G401 (cell line): ENCODE measurements at places on chromosomes 16 and 17. TPM values are rescaled to one million over a fixed set of nuclear protein-coding genes. Genes with fewer than 3 reads are reported as not detected.
A peak's percentile ranks its signal among the peaks of the same experiment; 100 is the strongest.

DNA sequence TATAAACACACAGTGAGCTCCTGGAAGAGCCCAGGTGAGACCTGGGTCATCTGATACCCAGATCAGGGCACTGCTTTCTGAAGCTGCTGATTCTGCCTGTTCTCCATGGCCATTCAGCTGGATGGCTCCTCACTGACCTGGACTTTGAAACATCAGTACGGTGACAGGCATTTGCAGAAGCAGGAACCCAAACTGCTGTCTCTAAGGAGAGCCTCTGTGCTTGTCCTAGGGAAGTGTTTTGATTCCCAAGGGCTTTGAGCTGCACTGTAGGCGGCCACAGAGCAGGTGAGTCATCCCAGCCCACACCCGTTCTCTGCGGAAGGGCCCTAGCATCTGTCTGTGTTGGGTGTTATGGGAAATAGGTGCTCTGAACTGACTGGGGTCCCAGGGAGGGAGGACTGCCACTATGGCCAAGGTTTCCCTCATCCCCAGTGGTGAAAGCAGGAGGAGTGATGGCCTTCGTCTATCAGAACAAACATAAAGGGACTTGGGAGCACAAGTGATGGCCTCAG is 60.7 kb upstream of the ADCY9 start:
- DNase-seq, result no peak

DNA sequence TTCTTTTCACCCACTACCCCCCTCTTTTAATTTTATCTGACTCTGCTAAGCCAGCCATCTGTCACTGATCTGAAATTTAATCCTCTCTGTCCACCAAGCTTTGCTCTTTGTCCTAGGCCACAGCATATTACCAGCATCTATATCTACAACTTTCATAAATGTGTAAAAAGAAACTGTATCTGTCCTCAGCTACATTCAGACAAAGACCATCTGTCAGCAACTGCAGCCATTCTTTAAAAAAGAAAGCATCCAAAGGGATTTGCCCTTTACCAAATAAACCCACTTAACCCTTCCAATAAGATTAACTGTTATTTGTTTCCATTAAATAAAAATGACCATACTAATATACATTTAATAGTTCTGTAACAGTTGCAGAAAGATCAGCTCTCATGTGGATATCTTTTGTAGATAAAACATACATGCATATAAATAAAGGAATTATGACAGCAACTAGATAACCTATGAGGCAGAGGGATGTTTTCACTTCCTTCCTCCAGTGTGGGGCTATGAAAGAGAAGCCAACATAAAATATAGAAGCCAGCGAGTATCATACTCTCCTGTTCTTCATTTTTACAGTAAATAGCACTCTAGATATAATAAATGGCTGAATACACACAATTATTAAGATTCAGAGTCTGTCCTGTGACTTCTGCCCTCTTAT is 602.5 kb upstream of the SALL1 start:
- no peak for DNase-seq

GRCh38 chr16:70713342-70713741 is 27.5 kb upstream of the MTSS2 start:
- DNase-seq, result no peak

GRCh38 chr16:77424871-77425604 is 9.8 kb downstream of the ADAMTS18 start:
- DNase-seq, result peak; percentile 51

- DNase-seq, result no peak
Measured at GRCh38 chr16:26169473-26169872, 477.7 kb downstream of the HS3ST4 start.

GRCh38 chr17:550041-550398 is 164.6 kb downstream of the VPS53 start:
- no peak for DNase-seq

DNA sequence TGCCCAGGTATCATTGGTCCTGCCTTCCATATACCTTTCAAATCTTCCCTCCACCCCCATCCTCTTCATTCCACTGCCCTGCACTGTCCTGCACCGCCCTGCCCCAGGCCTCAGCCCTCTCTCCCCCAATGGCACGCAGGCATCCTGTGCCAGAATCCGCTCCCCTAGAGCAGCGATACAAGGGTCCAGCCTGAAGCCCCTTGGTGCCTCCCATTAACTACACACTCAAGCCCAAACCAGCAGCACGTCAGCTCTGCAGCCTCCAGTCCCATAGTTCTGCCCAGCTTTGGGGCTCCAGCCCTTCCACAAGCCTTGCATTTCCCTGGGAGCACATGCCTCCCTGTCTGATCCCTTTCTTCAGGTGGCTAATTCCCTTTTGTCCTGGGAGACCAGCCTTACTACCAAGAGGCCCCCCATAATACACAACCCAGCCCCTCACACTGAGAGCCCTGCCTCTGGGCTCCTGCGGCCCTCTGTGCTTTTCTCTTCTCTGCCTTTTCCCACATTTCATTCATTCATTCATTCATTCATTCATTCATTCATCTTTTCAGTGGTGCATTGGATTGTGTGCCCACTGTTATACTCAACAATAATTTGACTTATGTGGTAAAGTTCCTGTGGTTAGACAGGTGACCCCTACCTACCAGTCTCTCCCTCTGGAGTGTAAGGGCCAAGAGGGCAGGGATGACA is 26.8 kb upstream of the DLX3 start:
- DNase-seq, result no peak

- no peak for DNase-seq
Measured at GRCh38 chr16:82882982-82883835, 256.4 kb downstream of the CDH13 start.

DNA sequence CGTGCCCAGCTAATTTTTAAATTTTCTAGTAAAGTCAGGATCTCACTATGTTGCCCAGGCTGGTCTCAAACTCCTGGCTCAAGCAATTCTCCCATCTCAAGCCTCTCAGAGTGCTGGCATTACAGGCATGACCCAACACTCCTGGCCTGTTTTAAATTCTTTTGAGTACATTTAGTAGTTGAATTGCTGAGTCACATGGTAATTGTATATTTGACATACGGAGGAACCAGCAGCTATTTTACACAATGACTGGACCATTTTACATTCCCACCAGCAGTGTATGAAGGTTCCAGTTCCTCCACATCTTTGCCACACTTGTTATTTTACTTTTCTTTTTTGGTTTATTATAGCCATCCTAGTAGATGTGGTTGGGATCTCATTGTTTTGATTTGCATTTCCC is 43.6 kb downstream of the RHOT1 start:
- no peak for DNase-seq

GRCh38 chr16:9595393-9595792 is 503.9 kb downstream of the HAPSTR1 start:
- DNase-seq, result no peak

- no peak for DNase-seq
Measured at GRCh38 chr17:8946476-8946875, 19.0 kb downstream of the PIK3R5 start.

DNA sequence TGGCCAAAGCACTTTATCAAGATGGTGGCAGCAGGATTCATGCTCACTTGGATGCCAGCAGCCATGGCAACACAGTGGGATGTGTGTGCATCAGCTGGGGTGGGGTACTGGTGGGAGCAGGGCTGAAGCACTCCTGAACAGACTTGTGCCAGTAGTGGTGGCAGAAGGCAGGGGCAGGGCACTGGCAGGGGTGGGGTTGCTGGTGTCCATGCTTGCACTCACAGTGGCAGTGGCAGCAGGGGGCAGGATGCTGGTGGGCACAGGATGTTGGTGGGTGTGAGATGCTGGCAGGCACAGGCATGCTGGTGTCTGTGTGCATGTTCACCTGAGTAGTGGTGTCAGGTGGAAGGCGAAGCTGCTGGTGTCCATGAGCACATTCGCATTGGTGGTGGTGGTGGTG is 161.0 kb upstream of the PMFBP1 start:
- no peak for DNase-seq

DNA sequence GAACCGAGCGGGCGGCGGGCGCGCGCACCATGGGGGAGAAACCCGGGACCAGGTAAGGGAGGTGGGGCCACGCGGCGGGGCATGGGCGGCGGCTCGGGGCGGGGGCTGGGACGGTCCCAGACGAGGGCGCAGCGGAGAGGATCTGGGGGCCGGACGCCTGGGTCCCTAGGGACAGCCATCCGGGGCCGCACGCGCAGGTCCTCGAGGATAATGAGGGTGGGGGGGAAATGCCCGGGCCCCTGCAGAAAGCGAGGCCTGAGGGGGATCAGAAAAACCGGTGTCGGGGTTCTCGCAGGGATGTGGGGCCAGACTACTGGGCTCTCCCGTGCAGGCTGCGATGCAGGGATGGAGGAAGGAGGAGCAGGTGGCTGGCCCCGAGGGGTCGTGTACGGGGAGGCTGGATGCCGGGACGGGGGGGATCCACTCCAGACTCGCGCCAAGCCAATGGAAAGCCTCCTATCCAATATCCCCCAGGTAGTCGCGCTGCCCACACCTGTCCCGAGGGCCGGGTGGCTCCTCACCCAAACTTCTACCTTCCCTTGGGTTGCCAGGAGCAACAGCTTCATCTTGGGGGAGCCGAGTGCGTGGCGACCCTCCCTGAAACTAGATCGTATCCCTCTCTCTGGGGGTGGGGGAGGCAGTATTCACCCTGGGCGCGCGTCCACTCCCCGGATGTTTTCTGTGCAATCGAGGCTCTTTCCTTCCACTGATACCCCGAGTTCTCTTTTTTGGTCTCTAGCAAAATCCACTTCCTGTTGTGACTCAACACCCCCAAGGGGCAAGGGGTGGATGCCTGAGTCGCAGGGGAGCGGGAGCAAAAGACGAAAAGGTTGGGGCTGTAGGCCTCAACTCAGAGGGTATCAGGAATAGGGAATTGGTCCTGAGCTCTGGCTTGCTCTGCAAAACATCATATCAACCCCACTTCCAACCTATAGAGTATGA is 532 bp downstream of the ARRB2 start:
- no peak for DNase-seq

DNA sequence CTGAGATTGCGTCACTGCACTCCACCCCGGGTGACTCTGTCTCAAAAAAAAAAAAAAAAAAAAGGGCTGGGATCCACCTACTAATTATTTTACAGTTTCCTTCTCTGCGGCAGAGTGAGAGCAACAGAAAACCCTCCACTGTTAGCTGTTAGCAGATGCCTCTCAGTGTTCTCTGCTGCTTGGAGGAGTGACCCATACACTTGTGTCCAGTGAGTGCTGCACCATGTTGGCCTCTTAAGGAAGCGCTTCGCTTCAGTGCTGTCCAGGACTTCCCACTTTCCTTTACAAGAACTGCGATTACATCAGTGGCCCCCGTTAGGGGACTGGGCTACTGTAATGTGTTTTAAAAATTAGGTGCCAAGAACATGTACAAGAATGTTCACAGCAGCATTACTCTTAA is 18.4 kb upstream of the CLEC18B start:
- no peak for DNase-seq

- no peak for DNase-seq
Measured at GRCh38 chr16:49457196-49457595, 83.6 kb downstream of the C16orf78 start.

DNA sequence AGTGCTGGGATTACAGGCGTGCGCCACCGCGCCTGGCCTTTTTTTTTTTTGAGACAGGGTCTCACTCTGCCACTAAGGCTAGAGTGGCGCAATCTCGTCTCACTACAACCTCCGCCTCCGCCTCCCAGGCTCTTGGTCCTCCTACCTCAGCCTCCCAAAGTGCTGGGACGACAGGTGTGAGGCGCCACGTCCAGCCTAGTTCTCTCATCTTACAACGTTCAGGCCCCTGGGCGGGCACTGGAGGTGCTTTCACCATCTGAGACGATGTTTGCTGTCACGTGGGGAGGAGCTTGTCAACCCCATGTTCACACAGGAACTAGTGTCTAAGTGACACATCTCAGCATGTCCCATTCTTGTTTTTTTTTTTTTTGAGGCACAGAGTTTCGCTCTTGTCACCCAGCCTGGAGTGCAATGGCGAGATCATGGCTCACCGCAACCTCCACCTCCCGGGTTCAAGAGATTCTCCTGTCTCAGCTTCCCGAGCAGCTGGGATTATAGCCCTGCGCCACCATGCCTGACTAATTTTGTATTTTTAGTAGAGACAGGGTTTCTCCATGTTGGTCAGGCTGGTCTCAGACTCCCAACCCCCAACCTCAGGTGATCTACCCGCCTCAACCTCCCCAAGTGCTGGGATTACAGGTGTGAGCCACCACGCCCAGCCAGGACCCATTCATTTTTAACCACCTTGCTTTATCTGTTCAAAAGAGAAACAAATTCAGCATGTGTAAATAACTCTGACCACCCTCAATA is 5.2 kb upstream of the FANCA start:
- DNase-seq, result no peak

SGCA gene
- 19.0 and 49.0 TPM in 2 replicates for total RNA-seq

TNFRSF13B gene
- not detected in 2 replicates for total RNA-seq

TPPP3 gene
- 1.6 and 1.8 TPM in 2 replicates for total RNA-seq

CX3CL1 gene
- total RNA-seq, result 0.43 TPM in 1 of 2 replicates, not detected in the other

CIBAR2 gene
- 0.37 and 0.51 TPM in 2 replicates for total RNA-seq

KRTAP9-4 gene
- not detected in 2 replicates for total RNA-seq

GRB7 gene
- total RNA-seq, result 1.7 and 2.0 TPM in 2 replicates

TP53TG3 gene
- 2.1 TPM in 1 of 2 replicates, not detected in the other for total RNA-seq

SPIRE2 gene
- 21.7 and 37.2 TPM in 2 replicates for total RNA-seq

PTX4 gene
- 0.61 TPM in 1 of 2 replicates, not detected in the other for total RNA-seq

TAT gene
- not detected in 2 replicates for total RNA-seq

EIF3CL gene
- total RNA-seq, result 276 and 428 TPM in 2 replicates
